Cortex of kidney (tissue), 1 donor: ENCODE measurements at places on chromosomes 12 and 14.

GRCh38 chr12:93003531-93004239 lies 74.6 kb upstream of the EEA1 start:
- DNase-seq: no peak

DNA sequence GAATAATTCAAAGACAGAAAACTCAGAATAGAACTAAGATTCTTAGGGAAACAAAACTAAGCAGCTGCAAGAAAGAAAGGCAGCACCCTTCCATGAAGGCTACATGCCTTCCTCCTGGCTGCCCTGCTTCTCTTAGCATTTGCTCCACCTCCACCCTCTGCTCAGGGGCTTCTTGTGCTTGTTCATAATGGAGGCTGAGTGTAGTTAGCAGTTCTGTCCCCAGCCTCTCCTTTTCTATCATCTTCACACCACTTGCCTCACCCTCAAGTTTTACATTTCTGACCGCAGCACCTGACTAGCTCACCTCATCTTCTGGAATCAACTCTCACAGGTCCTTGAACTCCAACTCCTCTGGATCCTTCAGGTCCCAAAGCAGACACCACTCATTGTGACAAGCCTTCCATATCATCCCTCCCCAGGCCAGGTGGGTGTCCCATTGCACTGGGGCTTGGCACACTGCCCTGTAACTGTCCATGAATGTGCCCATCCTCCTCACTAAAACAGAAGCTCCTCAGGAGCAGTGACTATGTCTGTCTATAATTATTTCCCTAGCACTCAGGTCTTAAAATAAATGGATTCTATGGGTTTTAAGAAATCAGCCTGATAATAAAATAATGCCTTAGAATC lies 139.1 kb downstream of the TMTC1 start:
- no peak for DNase-seq

GRCh38 chr14:58274881-58275280 lies 23.5 kb upstream of the ARID4A start:
- no peak for DNase-seq

DNA sequence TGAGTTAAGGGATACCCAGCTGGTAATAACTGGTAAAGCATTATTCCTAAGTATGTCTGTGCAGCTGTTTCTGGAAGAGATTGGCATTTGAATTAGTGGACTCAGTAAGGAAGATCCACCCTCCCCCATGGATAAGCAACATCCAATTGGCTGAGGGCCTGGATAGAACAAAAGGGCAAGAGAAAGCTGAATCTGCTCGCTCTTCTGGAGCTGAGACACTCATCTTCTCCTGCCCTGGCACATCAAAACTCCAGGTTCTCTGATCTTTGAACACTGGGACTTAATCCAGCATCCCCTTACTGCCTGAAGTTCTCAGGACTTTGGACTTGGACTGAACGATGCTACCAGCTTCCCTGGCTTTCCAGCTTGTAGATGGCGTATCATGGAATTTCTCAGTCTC lies 63.1 kb upstream of the CNOT2 start:
- no peak for DNase-seq

- DNase-seq: no peak
Measured at GRCh38 chr14:41830714-41831406, 224.2 kb downstream of the LRFN5 start.

GRCh38 chr12:123073292-123073691 lies 77.6 kb downstream of the PITPNM2 start:
- DNase-seq: no peak

DNA sequence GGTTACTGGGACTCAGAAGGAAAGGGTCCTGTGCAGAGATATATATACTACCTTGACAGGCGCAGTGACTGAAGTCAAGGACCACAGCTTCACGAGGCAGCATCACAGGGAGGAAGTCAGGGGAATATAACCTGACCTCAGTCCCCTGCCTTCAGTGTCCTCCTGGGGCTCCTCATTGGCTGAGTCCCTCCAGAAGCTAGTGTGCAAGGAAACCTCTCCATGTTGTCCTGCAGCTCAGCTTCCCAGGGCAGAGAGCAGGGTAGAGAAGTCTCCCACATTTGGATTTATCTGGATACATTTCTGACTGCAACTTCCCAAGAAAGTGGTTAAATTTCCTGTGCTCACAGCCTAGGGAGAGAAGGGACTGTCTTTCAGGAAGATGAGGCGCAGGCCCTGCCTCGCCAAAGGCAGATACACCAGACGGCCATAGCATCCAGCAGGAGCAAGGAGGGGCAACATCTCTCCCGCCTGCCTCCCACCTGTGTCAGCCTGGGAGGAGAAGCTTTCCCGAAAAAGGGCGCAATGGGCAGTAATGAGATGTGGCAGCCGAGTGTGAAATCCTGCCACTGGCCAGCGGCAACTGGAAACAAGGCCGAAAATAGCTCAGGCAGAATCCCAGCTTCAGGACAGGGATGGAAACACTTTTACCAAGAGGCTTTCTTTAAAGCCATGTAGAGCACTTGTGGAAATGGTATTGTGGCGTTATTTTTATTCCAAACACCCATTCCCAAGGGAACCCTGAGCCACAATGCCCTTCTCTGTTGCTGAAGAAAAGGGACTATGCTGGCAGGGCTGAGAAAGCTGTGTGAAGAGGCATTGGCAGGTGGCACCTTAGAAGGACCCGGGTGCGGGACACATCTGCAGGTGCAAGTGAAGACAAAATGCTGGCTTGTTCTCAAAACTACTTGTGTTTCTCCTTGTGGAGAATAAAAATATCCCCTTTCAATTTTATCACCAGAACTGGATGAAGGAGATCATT lies 54.9 kb upstream of the HIF1A start:
- DNase-seq: no peak
